ENCODE measurements at places on chromosomes 1 and 21.

DNA sequence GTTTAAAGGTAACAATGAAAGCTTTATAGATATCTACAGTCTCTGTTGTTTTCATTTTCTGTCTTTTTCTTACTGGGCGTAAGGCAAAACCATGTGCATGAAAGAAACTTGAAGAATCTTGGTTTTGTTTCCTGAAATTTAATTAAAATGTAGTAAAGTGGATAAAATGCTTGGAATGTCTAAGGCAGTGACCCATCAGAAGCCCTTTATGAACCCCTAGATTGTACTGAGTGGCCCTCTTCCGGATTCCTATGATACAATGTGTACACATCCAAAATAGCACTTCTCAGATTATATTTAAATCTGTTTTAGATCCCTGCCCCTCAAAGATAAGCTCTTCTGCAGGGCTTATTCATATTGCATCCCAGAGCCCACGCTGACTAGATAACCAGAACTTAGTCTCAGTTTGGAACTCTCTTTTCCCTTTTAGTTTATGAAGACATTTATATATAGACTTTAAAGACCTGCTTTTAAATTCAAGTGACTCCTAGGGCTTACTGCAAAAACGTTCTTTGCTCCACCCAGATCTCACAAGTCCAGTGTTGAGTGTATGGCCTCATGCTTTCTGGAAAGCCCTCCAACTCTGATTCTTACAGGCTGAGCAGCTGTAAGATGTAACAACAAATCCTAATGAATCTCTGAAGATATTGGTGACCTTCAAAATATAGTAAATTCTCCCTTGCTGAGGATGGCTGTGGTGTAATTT lies 142.9 kb downstream of the LRRC7 start:
- no peak for DNase-seq

DNA sequence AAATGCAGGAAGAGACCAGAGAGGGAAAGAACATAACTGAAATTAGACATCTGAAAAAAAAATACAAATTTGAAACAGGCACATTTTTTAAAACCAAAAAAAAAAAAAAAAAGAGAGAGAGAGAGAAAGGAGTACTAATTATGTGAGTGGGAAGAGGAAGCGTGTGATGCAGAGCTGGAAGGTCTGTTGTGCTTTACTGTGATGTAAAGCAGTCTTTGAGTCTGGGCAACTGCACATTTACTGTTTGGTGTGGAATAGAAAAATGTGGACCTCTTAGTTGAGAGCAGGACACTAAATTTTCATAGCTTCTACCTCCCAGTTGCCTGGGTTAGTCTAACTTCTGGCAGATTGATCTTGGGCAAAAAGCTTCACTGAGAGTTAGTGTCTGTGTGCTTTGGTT lies 16.5 kb downstream of the LHX9 start:
- no peak for DNase-seq

DNA sequence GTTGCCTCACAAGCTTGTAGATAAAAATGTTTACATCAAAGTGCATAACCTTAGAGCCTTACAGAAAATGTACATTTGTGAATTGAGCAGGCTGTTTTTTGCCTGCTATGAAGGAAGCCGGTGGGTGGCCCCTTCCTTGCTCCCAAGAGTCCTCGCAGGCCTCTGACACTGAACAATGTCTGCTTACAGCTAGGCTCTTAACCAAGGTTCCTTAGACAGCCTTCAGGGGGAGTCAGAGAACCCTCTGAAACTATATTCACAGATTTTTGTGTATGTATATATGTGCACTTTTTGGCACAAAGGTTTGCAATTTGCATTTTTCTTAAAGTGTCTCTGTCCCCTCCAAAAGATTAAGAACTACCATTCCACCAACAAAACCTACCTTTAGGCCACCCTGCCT lies 282.6 kb downstream of the BARHL2 start:
- DNase-seq, result no peak

GRCh38 chr1:208298593-208299269 lies 54.5 kb upstream of the PLXNA2 start:
- DNase-seq, result no peak

GRCh38 chr1:151721788-151722510 lies 627 bp downstream of the RIIAD1 start:
- DNase-seq, result no peak

- no peak for DNase-seq
Observed at GRCh38 chr1:99328171-99328570, 63.9 kb downstream of the PLPPR4 start.

GRCh38 chr1:234968451-234968850 lies 160.2 kb downstream of the TOMM20 start:
- DNase-seq, result no peak

GRCh38 chr1:18661404-18662285 lies 31.0 kb downstream of the PAX7 start:
- DNase-seq, result no peak

DNA sequence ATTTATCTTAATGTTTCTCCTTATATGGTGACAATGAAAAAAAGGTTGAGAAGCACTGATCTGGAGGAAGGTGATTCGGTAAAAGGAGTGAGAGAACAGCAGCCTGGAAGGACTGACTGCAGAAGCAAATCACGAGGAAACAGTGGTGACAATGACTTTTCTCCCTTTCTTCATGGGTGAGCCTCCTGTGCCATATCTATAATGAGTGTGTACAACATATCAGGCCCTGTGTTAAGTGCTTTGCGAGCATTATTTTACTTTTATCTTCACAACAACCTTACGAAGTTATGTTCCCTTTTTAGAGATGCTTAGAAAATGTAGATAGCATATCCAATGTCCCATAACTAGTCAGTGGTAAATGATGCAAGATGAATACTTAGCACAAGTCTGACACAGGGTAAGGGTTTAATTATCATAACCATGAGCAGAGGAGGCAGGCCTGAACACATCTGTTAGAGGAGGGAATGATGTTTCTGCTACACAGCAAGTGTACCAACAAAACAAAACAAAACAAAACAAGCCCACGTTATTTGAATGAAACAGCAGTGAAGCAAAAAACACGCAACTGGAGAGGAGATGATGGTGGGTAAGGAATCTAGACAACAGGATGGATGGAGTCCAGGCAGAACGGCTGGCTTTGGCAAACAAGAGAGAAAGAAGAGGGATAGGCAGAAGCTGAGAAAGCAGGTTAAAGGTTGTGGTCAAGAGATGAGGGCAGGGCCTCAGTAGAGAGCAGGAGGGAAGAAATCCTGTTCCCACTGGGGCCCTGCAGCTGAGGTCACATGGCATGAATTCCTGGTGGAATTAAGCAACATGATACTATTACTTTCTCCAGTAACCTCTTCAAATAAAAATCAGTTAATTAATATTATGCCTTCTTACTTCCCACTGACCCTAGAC lies 29.6 kb downstream of the GNG12 start:
- no peak for DNase-seq

GRCh38 chr1:94043738-94044289 lies 77.1 kb downstream of the ABCA4 start:
- no peak for DNase-seq

DNA sequence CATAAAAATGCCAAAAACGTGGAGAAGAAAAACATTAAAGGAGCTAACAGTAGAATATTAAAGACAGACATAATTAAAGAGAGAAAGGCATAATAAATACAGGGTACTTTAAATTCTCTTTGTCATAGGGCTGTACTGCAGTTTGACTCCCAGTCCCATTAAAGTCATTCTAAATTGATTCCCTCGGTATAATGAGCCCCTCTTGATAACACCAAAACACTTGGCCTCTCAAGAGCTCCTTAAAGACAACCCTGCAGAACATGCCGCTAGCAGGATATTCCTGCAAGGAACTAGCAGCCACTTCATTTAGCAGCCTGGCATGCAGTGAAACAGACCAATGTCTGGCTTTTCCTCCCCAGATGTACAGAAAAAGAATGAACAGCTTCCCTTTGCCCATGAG lies 273.8 kb upstream of the ESRRG start:
- DNase-seq, result no peak

DNA sequence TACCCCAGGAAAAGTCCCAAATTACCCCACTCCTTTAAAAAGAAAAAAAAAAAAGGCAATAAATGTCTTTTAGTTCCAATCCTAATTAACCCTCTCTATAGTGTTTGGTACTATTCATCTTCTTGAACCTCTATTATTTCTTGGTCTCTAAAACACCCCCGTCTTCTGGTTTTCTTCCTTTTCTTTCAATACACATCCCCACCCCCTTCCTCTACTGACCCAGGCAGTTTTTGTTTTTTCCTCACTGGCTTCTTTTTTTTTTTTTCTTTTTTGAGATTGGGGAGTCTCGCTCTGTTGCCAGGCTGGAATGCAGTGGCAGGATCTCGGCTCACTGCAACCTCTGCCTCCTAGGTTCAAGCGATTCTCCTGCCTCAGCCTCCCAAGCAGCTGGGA lies 26.1 kb downstream of the EGLN1 start:
- DNase-seq, result no peak

- no peak for DNase-seq
Observed at GRCh38 chr1:200288226-200288625, 121.6 kb downstream of the ZNF281 start.

DNA sequence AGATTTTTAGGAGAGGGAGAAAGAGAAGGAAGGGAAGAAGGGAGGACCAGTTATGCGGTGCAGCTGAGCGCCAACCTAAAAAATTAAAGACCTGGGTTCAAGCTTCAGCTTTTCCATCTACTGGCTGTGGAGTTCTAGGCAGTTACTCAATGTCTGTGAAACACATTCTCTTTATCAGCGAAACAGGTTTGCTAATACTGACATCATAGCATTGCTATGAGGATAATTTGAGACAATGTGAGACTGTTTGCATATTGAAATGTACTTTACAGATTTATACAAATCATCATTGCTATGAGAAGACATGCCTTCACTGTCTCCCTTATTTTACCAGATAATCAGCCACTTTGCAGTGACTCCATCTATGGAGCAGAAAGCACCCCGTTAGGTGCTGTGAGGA lies 222.9 kb upstream of the SGIP1 start:
- no peak for DNase-seq

GRCh38 chr1:104648269-104648691 lies 898.6 kb downstream of the AMY1C start:
- DNase-seq, result no peak

DNA sequence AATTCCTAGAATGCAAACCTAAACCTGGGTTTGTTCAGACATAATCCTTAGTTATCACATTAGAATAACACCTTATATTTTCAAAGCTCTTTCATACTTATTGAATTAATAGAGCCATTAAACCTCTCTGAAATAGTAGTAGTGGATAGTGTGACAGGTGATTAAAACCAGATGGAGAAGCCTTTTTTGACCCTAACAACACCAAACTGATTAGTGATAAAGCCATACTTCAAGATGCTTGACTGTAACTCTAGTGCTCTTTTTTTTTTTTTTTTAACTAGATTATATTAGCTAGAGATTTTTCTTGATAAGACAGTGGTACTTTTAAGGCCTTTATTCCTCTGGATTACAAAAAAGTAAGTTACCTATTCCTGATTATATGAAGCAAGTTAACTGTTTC lies 190.1 kb downstream of the ST6GALNAC3 start:
- DNase-seq, result no peak

DNA sequence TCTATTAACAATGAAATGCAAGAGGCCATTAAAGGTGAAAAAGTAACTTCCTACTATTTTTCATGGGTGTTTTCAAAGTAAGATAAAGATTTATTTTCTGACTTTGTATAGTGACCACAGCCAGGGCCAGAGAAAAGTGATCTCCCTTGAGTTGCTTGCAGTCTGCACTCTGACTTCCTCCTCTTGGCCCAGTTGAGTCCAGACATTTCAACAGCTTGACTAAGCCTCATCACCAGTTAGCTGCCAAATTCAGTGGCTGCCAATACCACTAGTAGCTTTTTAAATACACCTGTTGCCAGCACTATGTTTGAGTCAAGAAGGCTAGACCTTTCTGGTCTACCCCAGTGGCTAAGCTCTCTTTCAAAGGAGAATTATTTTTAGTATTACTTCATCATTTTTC lies 3.7 kb upstream of the NEK7 start:
- DNase-seq, result no peak

GRCh38 chr21:35616090-35616489 lies 444.2 kb downstream of the SETD4 start:
- no peak for DNase-seq
